ENCODE measurements at places on chromosomes 6 and 20. TPM values are rescaled to one million over a fixed set of nuclear protein-coding genes. Genes with fewer than 3 reads are reported as not detected.
A peak's percentile ranks its signal among the peaks of the same experiment; 100 is the strongest.

GRCh38 chr6:148242180-148242579 is 100.5 kb upstream of the SASH1 start:
- no peak overlapping the region for H3K27ac ChIP-seq
- no peaks in the 10 kb centered on the region for H3K36me3 ChIP-seq
- peaks cover 4% of the 10 kb centered on the region for H3K4me1 ChIP-seq
- H3K27me3 ChIP-seq, result no peaks in the 10 kb centered on the region
- H3K4me3 ChIP-seq, result no peak overlapping the region

Gene TAGAP
- 3.3 TPM for total RNA-seq

Gene RIPOR2
- 31.1 TPM for total RNA-seq

Gene KDM1B
- total RNA-seq, result 36.2 TPM

DNA sequence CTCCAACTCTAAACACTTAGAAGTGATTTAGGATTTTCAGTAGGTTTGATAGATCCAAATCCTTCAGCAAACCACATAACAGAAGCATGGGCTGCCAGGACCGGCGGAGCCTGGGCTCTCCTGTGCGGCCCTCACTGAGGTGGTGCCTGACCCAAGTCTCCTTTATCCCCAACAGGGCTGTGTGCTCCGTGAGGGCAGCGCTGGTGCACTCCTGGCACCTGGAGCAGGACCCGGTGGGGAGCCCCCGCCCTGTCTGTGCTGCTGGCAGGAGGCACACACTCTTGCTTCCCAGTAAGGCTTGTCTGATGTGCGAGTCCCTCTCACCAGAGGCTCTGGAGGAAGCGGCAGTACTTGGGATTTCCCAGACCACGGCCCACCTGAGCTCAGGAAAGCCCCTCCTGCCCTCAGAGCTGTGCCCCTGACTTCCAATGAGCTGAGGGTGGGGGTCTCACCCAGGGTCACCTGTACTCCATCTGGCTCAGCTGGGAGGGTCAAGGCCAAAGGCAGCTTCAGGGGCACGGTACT is 56.2 kb downstream of the PYGB start:
- H3K4me3 ChIP-seq, result no peak overlapping the region
- no peaks in the 10 kb centered on the region for H3K27me3 ChIP-seq
- H3K27ac ChIP-seq, result no peak overlapping the region
- peaks cover 76% of the 10 kb centered on the region for H3K36me3 ChIP-seq
- peaks cover 7% of the 10 kb centered on the region for H3K4me1 ChIP-seq

DNA sequence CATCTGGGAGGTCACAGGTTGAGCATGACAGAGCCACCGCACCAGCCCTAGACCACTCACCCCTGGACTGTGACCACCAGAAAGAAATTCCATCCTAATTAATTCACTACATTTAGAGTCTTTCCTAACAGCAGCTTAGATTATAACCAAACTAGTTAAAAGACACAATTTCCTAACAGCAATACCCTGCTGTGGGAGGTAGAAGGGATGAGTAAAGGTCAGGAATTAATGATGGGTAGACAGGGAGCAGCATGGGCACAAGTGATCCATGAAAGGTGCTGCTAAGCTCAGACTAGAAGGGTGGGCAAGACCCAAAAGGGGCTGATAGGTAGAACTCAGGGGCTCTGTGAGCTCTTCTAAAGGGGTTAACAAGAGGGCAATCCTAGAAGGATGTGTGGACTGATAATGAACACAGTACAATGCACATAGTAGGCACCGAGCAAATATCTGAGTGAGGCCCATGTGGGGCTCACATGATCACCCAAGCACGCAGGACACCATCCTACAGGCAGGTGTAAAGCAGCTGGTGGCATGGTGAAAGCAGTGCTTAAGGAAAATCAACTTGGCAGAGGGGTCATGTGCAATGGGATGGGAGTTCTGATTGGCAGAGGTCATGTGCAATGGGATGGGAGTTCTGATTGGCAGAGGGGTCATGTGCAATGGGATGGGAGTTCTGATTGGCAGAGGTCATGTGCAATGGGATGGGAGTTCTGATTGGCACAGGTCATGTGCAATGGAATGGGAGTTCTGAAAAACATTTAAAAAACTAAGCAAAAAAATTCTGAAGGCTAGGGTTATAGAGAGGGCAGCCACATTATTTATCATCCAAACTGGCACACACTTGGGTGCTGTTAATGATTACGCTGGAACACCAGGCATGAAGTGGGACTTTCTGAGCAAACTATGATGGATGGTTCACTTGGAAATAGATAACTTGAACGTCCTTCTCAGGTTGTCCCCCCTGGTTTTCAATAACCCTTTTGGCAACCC is 188.2 kb upstream of the FOXQ1 start:
- no peak for DNase-seq
- H3K27ac ChIP-seq, result no peak overlapping the region
- H3K27me3 ChIP-seq, result no peaks in the 10 kb centered on the region
- H3K36me3 ChIP-seq, result no peaks in the 10 kb centered on the region
- H3K4me3 ChIP-seq, result no peak overlapping the region

Gene ZNF341
- total RNA-seq, result 2.7 TPM

DNA sequence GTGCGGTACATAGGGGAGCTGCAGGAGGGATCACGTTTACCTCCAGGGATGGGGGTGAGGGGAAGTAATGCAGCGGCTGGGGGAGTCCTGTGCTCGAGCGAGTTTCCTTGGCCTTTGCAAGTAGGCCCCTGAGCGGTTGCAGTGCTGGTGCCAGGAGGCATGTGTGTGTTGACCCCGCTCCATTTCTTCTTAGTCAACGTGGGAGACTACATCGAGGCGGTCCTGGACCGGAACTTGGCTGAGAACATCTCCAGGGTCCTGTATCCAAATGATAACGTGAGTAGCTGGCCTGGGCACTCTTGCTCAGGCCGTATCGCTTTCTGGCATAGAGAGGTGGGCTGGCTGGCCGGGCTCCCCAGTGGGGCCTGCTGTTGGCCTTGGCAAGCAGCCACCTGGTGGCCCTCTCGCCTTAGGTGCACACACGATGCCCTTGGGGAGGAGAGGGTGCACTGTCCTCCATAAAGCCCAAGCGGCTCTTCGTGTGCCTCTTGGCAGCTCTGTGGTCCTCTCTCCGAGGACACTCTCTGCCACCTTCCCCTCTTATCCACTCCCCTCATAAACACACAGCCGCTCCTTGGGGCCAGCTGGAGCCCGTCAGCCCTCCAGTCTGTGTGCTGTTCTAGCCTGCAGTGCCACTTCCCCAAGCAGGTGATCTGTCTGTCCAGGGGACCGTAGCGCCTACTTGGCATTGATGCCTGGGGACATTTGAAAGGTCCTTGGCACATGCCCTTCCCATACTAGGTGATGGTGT is 29.3 kb downstream of the PYGB start:
- no peak overlapping the region for H3K27ac ChIP-seq
- no peak for DNase-seq
- peaks cover 100% of the 10 kb centered on the region for H3K36me3 ChIP-seq
- no peak overlapping the region for H3K4me3 ChIP-seq
- H3K27me3 ChIP-seq, result no peaks in the 10 kb centered on the region

GRCh38 chr6:11277275-11278206 is 45.1 kb upstream of the NEDD9 start:
- no peaks in the 10 kb centered on the region for H3K27me3 ChIP-seq
- H3K4me3 ChIP-seq, result no peak overlapping the region

DNA sequence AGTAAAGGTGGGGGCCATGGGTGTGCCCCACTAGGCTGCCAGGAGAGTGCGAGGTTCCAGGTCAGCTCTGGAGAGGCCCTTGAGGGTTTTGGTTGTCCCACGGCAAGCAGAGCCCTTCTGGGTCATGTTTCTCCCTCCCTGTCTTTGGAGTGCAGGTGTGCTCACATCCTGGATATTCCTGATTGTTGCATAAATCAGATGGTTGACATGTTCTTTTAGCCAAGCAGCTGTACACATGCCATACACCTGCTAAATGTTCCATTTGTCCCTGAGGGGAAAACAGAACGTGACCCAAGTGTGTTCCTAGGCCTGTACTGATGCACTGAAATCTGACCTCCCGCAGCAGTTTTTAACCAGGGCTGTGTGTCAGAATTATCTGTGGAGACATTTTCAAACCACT is 77.5 kb upstream of the BEND3 start:
- H3K4me1 ChIP-seq, result no peaks in the 10 kb centered on the region
- no peaks in the 10 kb centered on the region for H3K36me3 ChIP-seq
- DNase-seq, result no peak
- no peaks in the 10 kb centered on the region for H3K27me3 ChIP-seq

GRCh38 chr6:166343150-166343487 is 774 bp upstream of the SFT2D1 start:
- H3K27ac ChIP-seq, result peak overlapping the region; percentile 90
- DNase-seq, result no peak
- H3K36me3 ChIP-seq, result peaks cover 5% of the 10 kb centered on the region
- peaks cover 11% of the 10 kb centered on the region for H3K4me1 ChIP-seq
- H3K27me3 ChIP-seq, result no peaks in the 10 kb centered on the region

Gene SIRPA
- total RNA-seq, result 22.1 TPM

DNA sequence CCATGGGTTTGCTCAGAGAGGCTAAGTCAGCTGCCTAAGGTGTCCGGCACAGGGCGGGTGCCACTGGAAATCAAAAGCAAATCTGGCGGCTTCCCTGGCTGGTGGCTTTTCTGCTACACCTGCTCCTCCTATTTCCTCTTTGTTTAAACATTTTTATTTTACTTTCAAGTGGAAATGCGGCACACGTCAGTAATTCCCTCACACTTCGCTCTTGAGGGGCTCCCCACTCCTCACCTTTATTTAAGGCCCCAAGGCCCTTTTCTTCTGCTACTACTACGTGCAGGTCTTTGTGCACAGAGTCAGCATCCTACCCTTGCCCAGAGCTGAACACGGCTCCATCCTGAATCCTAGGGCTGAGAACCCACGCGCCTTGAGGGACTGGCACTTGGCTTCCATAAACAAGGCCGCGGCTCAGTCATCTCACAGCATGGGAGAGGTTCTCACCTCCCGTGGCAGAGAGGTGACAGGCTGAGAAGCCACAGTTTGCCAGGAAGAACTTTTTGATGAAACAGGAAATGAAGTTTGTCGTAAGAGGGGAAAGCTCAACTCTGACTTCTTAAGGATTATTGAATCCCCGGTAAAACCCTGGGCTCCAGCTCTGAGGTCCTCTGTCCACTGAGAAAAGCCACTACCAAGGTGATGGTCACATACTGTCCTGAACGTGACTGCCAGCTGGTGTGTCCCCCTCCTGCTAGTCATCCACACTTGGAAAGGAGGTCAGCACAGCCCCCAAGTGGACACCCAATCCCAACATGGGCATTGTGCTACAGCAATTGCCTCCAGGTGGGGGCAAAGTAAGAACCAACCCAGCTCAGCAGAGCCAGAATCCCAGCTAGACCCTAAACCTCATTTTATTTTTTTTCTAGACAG is 48.0 kb downstream of the NFATC2 start:
- H3K27ac ChIP-seq, result no peak overlapping the region
- H3K4me1 ChIP-seq, result peaks cover 41% of the 10 kb centered on the region
- H3K36me3 ChIP-seq, result peaks cover 2% of the 10 kb centered on the region
- H3K27me3 ChIP-seq, result peaks cover 7% of the 10 kb centered on the region
- H3K4me3 ChIP-seq, result no peak overlapping the region

- no peaks in the 10 kb centered on the region for H3K36me3 ChIP-seq
- DNase-seq, result no peak
- H3K27me3 ChIP-seq, result no peaks in the 10 kb centered on the region
- no peak overlapping the region for H3K27ac ChIP-seq
- H3K4me1 ChIP-seq, result no peaks in the 10 kb centered on the region
Measured at GRCh38 chr6:52725535-52726192, 37.6 kb downstream of the GSTA2 start.

DNA sequence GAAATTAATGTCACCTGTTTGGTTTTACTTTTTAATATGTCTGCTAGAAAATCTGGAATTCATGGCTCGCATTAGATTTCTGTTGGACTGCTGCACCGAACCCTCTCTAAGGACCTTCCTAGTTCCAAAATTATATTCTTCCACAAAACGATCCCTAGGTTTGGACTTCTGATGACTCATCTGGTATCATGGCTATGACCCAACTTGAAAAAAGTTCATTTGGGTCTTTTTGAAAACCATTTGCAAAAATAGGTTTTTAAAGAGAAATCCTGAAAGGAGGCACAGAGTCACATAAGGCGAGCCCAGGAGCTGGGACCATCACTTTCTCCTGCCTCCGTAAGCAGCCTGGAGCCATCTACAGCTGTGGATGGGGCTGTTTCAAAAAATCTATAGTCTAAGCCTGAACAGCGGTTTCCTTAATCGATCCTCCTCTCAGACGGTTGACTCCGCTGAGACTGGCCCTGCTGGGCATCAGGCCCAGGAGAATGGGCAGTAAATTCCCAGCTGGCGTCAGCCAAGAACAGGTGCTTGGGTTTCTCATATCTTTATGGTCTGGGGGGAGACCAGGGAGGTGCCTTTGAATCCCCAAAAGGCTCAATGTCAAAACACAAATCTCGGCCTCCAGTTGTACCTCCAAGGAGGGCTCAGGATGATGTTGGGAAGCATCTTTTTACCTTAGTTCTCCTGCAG is 44.6 kb downstream of the SLC24A3 start:
- peaks cover 4% of the 10 kb centered on the region for H3K4me1 ChIP-seq
- no peak overlapping the region for H3K27ac ChIP-seq
- H3K27me3 ChIP-seq, result no peaks in the 10 kb centered on the region
- H3K4me3 ChIP-seq, result no peak overlapping the region
- no peak for DNase-seq

Gene ASIP
- total RNA-seq, result 0.99 TPM

Gene TGM3
- total RNA-seq, result 0.40 TPM

Gene LY6G6C
- total RNA-seq, result not detected

- H3K4me1 ChIP-seq, result peaks cover 21% of the 10 kb centered on the region
- no peak overlapping the region for H3K27ac ChIP-seq
- no peak for DNase-seq
Measured at GRCh38 chr6:35294308-35294945, 3.2 kb upstream of the DEF6 start.

Gene GINS1
- 7.9 TPM for total RNA-seq

GRCh38 chr6:38259736-38260135 is 380.0 kb downstream of the BTBD9 start:
- no peaks in the 10 kb centered on the region for H3K36me3 ChIP-seq
- no peak for DNase-seq

- peaks cover 16% of the 10 kb centered on the region for H3K4me1 ChIP-seq
- no peak overlapping the region for H3K4me3 ChIP-seq
- DNase-seq, result no peak
Measured at GRCh38 chr6:38164131-38164481, 344.6 kb downstream of the ZFAND3 start.

Gene RAD21L1
- 0.28 TPM for total RNA-seq

Gene BTBD3
- 74.4 TPM for total RNA-seq

GRCh38 chr6:9025228-9025627 is 589.9 kb upstream of the SLC35B3 start:
- no peak for DNase-seq
- no peak overlapping the region for H3K4me3 ChIP-seq

- H3K27me3 ChIP-seq, result no peaks in the 10 kb centered on the region
- peak overlapping the region; percentile 24 for H3K4me3 ChIP-seq
- H3K36me3 ChIP-seq, result peaks cover 2% of the 10 kb centered on the region
- H3K27ac ChIP-seq, result peak overlapping the region; percentile 61
- DNase-seq, result no peak
Measured at GRCh38 chr6:168133168-168133561, 54.2 kb upstream of the FRMD1 start.

- H3K4me3 ChIP-seq, result no peak overlapping the region
- no peak for DNase-seq
- H3K36me3 ChIP-seq, result no peaks in the 10 kb centered on the region
- H3K27me3 ChIP-seq, result peaks cover 2% of the 10 kb centered on the region
- H3K27ac ChIP-seq, result no peak overlapping the region
Measured at GRCh38 chr6:40874495-40874894, 164.5 kb downstream of the UNC5CL start.
